ENCODE measurements at places on chromosomes 13 and 19.

DNA sequence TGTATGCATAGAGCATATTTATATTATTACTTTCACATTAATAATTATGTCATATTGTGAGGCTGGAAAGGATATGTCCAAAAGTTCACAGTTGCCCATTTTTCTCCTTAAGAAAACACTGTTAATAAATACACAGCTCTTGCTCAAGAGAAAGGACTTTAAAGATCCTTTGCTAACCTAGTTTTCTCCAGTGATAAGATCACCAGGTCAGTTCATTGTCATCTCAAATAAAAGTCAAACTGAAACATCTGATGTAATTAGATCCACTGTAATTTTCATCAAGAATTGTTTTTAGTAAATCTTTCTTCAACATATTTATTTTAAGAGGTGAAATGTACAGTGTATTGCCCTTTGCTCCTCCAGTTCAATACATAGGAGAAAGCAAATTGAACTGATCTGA, 82.8 kb upstream of the KLHL1 start:
- no peak for DNase-seq

GRCh38 chr13:30110301-30111070, 196.9 kb downstream of the KATNAL1 start:
- no peak for DNase-seq

GRCh38 chr13:67106502-67107057, 123.6 kb downstream of the PCDH9 start:
- no peak for DNase-seq

DNA sequence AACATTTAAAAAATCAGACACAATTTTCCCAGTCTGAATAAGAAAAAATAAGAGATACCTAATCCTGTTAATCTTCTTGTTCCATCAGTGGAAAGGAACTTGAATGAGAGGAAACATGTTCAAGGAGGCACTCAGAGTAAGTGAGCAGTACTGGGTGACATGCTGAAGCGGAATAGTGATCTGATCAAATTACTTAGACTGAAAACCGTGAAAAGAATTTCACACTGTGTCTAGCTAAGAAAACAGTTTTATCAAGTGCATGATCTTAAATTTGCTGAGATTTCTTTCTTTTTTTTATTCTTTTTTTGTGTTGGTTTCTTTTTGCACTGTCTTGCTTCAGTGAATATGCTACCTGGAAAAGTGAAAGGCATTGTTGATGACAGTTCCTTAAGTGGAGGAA, 249.5 kb upstream of the SLC10A2 start:
- DNase-seq = no peak

GRCh38 chr13:112680741-112681360, 9.0 kb upstream of the ATP11A start:
- DNase-seq = no peak

- DNase-seq = no peak
Observed at GRCh38 chr13:112814905-112815585, 125.2 kb downstream of the ATP11A start.

GRCh38 chr19:38062959-38063761, 156.2 kb downstream of the SIPA1L3 start:
- no peak for DNase-seq

DNA sequence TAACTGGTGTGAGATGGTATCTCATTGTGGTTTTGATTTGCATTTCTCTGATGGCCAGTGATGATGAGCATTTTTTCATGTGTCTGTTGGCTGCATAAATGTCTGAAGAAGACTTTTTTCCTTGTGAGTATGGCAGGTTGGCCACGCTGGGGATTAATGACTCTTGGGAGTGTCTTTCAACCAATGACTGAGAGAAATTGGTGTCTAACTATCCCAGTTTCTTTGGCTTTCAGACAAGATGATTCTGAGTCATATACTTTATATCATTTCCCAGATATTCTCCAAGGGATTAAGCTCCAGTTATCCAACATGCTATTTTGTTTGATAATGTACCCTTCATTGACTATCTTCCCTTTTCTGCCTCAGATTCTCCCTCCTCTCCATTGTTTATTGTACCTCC, 35.5 kb upstream of the CSNK1A1L start:
- DNase-seq = no peak

GRCh38 chr13:106560821-106561220, 7.1 kb downstream of the ARGLU1 start:
- DNase-seq = no peak

- no peak for DNase-seq
Observed at GRCh38 chr13:44938854-44939253, 50.4 kb downstream of the NUFIP1 start.

DNA sequence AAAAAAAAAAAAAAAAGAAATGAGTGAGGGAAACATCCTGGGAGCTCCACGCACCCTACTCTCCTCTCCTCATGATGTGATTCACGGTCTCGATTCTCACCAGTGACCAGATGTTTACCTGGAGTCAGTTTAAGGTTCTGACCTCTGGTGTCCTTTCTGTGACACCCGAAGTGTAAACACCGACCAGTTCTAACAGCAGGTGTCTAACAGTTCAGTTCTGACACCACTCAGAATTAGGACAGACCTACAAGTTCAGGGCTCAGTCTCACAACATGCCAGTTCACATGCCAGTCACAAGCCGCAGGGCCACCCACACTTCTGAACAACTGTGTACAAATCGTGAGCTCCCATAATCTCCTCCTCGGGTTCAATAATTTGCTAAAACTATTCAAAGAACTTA, 6.0 kb downstream of the ZNF564 start:
- DNase-seq = no peak

DNA sequence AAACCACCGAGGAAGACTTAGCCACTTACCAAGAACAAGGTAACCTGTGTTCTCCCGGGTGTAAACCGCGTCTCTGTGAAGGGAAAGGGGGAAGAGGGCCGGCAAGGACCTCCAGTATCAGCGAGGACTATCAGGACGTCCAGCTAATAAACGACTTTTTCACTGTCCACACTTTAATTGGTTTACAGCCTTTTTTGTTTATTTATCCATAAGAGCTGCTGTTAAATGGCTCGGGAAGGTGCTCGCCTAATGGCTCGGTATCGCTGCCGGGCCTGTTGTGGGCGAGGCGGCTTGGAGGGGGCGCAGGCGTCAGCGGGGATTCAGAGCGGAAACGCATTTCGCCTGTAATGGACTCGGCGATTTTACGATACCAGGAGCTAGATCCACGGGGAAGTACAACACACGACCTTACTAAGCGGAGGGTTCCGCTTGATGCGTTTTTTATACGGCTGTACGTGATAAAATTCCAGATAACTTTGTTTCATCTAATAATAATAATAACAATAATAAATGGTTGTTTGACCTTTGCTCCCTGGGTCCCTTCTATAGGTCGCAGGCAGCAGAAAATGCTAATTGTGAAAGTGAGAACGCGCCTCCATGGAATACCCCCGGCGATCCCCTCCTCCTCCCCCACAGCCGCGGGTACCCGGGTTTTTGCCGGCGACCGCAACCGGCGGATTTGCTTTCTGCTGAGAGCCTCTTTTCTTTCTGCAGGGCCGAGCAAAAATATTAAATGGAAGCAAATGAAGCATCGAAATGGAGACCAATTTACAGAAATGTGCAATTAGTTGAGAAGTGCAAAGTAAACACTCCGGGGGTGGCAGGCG, 2.5 kb upstream of the PDX1 start:
- DNase-seq = no peak

DNA sequence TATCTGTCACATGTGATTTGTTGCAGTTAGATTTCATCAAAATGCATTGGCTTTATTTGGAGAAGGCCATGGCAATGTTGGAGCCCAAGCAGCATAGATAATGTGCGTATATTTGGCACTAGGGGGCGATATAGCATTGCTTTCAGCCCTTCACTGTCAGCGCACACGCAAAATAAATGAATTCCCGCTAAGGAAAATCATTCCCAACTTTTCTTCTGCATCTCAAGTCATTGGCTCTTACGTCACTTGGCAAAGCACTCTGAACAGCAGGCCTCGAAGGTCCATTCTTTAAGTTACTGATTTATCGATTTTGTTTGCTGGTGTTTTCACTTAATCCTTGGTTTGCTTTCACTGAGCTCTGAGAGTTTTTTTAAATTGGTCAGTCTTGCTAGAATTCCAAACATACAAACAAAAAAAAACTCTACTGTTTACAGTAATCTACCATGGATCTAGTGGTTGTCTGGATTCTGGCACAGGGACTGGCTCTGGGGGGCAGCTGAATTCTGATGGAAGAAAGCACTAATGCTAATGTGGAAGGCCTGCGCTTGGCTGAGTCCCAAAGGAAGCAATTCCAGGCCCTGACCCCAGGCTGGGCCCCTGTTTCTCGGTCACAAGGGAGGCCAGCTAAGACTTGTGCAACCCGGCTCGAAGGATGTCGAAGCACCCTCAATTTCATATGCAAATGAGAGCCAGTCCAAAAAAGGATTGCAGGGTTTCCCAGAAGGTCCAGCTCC, 97.7 kb upstream of the IPO5 start:
- no peak for DNase-seq

- DNase-seq = no peak
Observed at GRCh38 chr19:13985771-13986347, 20.3 kb downstream of the RFX1 start.

DNA sequence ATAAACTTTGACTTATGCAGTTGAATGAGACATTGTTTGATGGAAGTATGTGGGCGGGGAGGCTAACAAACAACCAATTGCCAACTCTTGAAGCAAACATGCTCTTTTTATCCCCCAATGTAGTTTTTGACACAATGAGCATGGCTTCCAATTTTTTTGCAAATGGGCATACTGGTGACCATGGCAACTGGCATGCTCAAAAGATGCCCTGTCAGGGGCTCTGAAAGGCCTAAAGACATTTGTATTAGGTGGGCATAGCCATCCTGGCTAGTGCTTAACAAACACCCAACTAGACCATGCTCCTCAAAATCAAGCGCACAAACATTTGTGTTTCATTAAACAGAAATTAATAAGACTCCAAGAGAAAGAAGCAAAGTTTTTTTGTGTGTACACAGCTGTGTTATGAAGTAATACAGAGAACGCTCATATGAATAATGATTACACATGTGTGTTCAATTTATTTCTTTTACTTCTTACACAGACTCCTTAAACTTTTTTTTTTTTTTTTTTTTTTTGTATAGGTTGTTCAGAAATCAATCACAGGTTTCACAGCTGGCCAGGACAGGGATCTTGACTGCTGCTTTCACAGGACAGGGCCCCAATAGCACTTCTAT, 95.6 kb downstream of the DLEU7 start:
- DNase-seq = no peak

GRCh38 chr13:41054212-41054877, 7.0 kb upstream of the WBP4 start:
- no peak for DNase-seq

DNA sequence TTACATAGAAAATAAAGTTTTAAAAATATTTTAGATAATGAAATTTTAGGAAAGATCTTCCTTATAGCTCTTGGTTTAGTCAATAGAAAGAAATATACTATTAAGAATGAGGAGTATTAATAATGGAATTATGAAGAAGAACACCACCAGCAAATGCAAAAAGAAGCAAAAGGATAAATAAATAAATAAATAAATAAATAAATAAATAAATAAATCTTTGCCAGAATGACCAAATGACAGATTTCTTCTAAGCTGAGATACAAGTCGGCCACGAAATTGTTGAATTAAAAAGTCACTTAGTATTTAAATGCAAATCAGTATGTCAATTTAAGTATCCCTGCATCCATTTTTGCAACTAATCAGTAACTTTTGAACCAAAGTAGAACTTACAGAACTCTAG, 95.9 kb downstream of the DACH1 start:
- DNase-seq = no peak

DNA sequence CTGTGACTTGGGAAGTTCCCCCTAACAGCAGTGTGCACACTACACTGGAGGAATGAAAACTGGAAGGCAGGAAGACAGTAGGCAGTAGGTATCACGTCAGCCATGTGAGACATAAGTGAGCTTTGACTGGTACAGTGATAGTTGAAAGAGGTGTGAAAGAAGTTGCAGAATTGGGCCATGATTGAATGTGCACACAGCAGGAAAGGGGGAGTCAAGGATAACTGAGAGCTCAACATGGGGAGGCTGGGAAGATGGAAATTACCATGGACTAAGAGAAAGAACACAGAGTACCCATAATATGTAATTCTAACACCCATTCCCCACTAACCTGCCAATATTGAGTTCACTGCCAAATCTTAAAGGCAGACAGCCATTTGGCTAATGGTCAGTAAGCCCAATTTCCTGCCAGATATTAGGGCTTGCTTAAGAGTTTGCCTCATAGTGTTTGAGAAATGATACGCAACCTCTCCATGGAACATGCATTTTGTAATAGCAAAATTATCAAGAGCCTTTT, 321.7 kb downstream of the DCT start:
- DNase-seq = no peak

GRCh38 chr19:58021541-58022282, 12.1 kb upstream of the ZSCAN1 start:
- DNase-seq = no peak

GRCh38 chr13:51057001-51057400, 54.1 kb downstream of the C13orf42 start:
- no peak for DNase-seq

GRCh38 chr19:48680436-48681126, 7.8 kb upstream of the NTN5 start:
- no peak for DNase-seq

DNA sequence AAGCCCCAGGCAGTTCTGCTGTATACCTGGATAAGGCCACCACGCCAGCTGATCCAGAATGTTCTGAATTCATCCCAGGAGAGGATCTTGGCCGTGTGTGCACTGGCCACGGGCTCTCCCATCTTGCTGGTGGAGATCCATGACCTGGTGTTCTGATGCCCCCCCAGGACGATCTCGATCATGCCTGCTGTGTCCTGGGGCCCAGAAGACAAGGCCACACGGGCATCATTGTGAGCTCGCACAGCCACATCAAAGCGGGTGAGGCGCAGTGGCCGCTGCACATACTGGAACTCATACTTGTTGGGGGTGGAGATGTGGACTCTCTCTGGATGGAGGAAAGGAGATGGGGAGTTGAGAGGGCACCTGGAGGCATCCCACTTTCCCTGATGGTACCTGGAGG, 40.1 kb downstream of the F2RL3 start:
- DNase-seq = no peak

GRCh38 chr13:91745967-91746366, 347.5 kb downstream of the GPC5 start:
- DNase-seq = no peak

DNA sequence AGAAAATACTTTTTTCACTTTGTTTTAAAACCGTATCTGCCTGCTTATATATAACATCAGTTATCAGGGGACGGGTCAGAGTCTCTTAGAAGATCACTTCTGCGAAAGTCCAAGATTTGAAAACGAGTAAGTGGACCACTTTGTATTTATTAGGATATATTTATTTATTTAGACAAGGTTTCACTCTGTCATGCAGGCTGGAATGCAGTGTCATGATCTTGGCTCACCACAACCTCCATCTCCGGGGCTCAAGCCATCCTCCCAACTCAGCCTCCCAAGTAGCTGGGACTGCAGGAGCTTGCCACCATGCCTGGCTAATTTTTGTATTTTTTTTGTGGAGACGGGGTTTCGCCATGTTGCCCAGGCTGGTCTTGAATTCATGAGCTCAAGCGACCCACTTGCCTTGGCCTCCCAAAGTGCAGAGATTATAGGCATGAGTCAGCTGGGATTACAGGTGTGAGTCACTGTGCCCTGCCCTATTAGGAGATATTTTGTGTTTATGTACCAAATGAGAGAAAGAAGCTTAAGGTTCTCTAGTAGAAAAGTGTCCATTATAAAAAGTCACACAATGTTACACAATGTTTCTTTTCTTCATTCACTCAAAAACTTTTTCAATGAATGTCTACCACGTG, 39.5 kb downstream of the RASL11A start:
- no peak for DNase-seq

All from hypothalamus (tissue), 51 donors.